ENCODE measurements at places on chromosomes 5 and 9.

DNA sequence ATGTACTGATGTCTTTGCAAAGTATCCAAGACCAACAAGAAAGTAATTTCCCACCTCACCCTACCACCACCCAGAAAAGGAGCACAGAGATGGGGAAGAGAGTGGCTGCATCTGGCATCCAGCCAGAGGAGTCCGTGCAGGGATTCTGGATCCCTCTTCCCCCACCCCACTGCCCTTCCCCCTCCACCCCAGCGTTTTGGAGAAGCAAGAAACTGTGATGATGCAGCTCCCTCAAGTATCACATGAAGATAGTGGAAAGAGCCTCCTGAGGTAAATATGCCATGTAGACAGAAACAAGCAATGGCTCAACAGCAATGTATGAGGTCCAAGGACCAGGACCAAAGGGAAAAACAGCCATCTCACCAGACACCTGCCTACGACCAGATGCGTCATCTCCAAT, 153.8 kb downstream of the DEPDC1B start:
- DNase-seq = no peak

DNA sequence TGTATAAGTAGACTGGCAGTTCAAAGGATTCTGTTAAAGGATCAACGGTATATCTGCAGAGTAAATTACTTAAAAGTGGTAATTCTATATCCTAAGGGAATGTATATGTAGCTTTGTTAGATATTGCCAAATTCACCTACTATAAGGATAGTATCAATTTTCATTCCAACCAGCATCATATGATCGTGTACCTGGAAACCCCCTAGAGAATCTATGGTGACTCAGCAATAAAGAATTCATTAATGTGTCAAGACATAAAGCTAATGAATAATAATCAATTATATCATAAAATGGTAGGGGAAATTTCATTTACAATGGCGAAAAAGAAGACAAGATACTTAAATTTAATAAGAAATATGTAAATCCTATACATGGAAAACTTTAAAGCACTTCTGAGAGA, 234.1 kb upstream of the ACTBL2 start:
- DNase-seq = no peak

DNA sequence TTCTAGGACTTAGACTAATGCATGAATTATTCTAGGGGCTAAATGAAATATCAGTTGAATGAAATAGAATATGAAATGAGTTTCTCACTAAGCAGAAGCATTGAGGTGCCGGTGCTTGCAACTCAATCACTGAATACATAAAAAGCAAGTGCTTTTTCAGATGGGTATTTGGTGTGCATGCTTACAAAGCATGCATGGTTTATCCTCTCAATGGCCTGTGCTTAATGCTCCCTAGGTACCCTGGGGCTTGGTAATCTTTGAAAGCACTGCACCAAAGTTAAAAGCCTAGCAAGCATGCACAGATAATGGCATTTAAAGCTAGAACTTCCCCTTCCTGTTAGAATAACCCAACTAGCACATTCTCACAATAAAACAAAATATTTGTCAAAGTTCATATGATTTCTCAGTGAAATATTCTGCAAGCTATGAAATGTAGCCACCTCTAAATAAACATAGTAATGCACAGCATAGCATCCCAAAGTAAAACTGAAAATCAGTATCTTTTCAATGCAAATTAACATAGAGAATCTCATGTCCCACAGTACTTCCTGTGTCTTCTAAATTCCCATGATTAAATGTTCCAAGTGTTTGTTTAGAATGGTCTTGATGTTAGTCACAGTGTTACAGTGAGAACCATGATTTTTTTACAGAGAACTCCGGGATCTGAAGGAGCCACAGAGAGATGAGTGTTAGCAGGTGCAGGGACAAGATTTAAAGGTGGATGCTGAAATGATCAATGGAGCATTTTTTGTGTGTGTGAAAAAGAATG, 143.4 kb upstream of the CDH6 start:
- no peak for DNase-seq

GRCh38 chr9:99606296-99606695, 215.4 kb upstream of the NR4A3 start:
- DNase-seq = no peak

GRCh38 chr5:14708551-14708950, 44.0 kb downstream of the OTULIN start:
- DNase-seq = no peak

DNA sequence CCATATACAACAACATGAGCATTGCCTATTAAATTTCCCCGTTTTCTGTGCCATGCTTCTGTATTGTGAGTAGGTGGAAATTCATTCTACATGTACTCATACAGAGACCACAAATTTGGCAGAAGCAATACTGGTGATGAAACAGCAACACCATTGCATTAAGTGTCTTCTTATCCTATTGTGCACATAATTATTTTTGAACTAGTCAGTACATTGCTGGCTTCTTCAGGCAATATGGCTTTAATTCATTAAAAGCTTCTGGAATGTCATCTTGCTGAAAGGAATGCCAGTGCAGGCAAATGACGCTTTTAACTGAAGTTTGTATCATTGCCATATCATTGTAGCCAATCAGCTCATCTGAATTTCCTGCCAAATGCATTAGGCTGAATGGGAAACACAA, 82.6 kb downstream of the KIAA1958 start:
- no peak for DNase-seq

GRCh38 chr9:6818292-6818922, 60.6 kb downstream of the KDM4C start:
- DNase-seq = no peak

- DNase-seq = no peak
Observed at GRCh38 chr9:36935768-36936497, 98.1 kb downstream of the PAX5 start.

- no peak for DNase-seq
Observed at GRCh38 chr5:76606701-76607100, 16.5 kb downstream of the F2RL2 start.

DNA sequence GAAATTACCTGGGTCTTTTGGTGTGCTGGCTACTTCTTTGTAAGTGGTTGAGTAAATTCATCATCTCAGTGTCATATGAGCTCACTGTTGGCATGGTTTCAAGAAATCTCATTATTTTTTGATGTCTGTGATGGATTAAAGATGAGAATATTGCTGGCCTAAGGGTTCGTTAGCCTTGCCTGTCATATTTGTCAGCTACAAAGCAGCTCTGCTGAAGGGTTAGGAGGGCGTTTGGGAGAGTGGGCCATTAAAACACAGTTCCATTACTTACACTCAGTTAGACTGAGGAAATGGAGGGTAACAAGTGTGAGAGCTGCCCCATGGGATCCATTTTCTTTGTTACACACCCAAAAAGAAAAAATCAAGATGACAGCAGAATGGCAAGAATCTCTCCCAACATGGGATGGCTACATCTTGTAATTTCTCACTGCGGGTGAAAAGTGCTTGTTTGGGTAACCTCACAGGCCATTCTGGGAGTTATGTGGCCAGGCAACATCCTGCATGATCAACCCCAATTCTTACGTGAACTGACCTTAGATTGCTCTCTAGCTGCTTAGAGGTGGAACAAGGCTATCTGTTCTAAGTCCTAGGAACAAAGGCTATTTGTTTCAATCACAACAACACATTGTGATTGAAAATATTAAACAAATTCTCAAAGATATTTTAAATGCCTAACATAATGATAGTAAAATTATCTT, 609.5 kb upstream of the RGMB start:
- no peak for DNase-seq
